ENCODE measurements at places on chromosomes 5 and 9.

DNA sequence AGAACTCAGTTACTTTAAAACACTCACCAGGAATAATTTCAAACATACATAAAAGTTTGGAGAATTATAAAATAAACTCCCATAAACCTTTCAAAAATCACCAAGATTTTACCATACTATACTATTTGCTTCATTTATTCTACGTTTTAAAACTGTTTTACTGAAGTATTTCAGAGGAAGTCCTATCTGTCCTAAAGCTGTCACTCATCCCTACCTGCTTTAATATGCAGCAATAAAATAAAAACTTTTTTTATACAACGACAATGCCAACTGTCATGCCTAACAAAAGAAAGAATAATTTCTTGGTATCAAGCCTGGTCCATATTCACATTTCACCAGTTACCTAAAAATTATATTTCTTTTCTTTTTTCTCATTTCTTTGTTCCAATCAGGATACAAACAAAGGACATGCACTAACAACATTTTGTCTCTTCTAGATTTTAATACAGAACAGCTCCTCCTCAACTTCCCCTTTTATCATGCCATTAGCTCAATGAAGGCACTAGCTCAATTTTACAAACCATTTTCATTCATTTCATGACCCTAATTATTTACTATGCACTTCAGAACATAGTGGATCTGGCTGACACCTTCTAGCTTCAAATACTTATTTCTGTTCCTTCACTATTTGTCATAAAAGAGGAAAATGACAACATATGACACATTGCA is 135.2 kb downstream of the GNAQ start:
- DNase-seq: no peak

DNA sequence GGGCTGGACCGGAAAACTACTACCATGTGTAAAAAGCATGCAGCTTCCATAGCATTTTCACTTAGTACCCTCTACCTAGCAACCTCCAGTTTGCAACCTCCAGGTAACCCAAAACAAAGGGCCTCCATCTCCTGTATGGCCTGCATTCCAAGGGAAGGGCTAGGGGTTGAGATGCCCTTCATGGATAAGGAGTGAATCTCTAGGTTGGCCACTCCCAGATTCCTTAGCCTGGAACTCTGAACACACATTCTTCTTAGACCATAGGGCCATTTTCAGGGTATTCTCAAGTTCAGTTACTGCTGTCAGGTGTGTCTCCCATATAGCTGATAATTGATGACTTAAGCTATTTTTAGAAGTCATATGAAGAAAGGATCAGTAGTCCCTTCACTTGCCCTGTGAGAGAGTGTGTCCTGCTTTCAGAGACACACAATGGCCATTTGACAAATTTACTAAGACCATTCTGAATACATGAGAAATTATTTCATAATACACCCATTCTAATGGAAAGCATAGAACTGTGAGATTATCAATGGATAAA is 22.5 kb downstream of the HSPB3 start:
- DNase-seq: no peak

DNA sequence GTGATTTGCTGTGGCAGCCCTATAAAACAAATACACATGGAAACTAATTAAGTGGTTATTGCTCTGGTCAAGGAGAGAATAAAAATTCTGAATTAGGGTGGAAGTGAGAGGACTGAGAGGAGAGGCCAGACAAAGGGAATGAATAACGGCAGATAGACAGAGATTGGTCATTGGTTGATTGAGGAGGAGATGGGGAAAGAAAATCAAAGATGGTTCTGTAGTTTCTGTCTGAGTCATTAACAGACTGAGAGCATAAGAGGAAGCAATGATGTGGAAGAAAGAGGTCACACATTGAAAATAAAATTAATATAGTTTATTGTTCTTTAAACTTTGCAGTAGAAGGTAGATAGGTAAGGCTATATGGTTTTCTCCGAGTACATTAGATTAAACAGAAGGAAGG is 469.8 kb downstream of the ACTL7B start:
- no peak for DNase-seq

- no peak for DNase-seq
Measured at GRCh38 chr9:101030086-101030391, 1.5 kb downstream of the PLPPR1 start.

- DNase-seq: no peak
Measured at GRCh38 chr9:108417726-108418125, 438.1 kb downstream of the ACTL7B start.

DNA sequence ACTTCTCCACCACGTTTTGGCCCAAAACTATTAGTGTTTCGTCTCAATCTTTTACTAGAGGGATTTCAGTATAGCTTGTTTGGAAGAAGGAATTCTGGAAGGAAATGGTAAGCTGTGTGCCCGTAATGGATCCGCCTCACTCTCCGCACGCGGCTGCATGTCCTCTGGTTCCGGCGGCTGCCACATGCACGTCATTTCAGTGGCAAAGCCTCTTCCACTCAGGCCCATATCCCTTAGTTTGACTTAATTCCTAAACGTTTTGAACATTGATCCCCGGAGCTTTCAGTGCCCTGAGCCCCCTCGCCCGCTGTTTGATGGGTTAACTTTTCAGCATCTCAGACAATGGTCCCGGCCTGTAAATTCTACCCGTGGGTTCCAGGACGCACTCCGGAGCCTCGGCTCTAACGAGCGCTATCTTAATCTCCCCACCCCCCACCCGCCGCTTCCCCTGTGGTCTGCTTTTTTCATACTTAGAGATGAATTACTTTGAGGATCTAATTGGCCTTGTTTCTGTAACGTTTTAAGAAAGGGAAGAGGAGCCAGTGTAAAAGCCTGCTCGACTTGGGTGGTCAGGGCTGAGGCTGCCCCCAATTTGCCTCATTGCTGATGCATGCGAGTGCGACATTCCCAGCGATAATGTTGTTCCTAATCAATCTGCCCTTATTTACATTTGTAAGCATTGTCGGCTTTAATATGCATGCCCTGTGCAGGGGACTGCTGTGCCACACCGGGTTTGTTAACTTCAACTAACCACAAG is 4.6 kb downstream of the PTCH1 start:
- DNase-seq: no peak

DNA sequence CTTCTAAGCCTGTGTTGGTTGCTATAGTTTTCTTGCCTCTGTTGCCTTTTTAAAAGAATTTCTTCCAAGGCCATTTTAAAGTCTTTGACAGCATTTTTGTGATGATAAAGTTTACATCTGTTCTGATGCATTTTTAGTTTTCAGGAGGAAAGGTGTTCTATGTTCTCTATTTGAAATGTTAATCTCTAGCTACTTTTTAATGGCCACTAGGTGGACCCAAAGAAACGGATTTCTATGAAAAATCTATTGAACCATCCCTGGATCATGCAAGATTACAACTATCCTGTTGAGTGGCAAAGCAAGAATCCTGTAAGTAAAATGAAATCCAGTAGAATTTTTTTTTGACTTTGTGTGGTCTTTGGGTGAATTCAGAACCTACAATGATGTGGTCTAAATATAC is 60.2 kb downstream of the MELK start:
- no peak for DNase-seq

Measured in central memory CD4-positive, alpha-beta T cell (primary cell).